ENCODE measurements at places on chromosomes 11 and 22.
A peak's percentile ranks its signal among the peaks of the same experiment; 100 is the strongest.

GRCh38 chr22:41261541-41262249 lies 21.0 kb upstream of the CHADL start:
- DNase-seq = no peak

DNA sequence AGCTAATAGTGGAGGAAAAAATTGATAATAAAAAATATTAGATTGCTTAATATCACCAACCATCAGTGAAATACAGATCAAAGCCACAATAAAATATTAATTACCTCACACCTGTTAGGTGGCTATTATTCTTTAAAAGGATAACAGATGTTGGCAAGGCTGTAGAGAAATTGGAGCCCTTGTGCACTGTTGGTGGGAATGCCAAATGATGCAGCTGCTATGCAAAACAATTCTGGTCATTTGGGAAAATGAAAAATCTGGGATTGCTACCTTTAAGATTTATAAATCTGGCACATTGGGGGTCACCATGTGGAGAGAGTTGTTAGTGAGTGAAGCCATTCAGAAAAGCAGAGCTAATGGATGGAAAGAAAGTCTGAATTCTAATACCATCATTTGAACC lies 143.4 kb downstream of the FCHSD2 start:
- no peak for DNase-seq

DNA sequence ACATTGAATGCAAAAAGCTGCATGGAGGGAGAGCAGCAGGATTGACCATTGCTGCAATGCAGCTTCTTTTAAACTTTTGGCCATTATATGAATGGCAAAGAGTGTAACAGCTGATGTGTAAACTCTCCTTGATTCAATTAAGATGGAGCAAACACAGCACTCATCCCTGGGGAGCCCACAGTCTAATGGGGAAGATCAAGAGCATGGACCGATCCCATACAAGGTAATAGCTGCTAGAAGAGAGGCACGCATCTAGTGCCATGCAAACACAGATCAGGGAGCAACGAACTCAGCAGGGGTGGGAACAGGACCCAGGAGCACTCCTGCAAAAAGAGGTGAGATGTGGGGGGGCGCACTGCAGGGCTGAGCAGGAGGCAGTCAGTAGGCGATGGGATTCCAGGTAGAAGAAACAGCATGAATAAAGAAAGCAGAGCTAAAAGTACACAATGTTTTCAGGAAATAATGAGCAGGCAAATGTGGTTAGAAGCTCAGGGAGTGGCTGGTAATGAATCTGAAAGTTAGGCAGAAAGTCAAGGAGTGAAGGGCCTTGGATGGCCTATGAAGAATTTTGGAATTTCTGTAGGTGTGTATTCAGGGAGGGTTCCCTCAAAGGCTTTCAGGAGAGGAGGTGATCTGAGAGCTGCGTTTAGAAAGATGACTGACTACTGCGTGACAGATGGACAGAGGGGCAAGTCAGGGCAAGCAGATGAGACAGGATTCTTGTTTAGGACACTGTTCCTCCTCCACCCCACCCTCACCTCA lies 17.2 kb upstream of the BMAL1 start:
- no peak for DNase-seq

DNA sequence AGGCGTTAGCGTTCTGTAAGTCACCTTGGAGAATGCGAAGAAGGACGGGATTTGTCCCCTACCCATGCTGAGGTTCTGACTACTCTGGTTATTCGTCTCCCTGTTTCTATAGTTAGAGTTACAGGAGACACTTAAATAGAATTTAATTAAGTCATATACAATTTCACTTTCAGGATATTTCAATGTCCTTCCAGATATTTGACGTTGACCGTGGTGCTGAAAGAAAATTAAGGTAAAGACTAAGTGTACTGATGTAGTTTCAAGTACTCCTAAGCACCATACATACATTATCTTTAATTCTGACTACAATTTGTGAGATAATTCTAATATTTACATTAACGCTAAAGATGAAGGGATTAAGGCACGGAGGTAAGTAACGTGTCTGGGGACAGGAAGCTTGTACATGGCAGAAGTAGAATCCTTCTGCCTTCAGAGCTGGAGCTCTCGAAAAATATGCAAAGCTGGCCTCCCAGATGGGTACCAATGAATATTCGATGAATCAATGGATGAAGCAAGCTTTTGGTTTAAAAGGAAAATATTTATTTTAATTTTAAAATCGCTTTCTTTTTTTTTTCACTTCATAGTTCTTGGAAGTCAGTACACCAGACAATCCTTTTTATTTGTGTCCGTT lies 539 bp upstream of the SLC36A4 start:
- no peak for DNase-seq

GRCh38 chr11:30333405-30333804 lies 10.5 kb downstream of the ARL14EP start:
- DNase-seq = no peak

GRCh38 chr11:128551611-128552335 lies 35.6 kb downstream of the ETS1 start:
- no peak for DNase-seq

GRCh38 chr11:129813231-129813791 lies 2.3 kb upstream of the TMEM45B start:
- DNase-seq = no peak

GRCh38 chr22:45129703-45130524 lies 33.8 kb upstream of the NUP50 start:
- DNase-seq = no peak

- no peak for DNase-seq
Measured at GRCh38 chr11:58658623-58659022, 36.2 kb downstream of the CNTF start.

DNA sequence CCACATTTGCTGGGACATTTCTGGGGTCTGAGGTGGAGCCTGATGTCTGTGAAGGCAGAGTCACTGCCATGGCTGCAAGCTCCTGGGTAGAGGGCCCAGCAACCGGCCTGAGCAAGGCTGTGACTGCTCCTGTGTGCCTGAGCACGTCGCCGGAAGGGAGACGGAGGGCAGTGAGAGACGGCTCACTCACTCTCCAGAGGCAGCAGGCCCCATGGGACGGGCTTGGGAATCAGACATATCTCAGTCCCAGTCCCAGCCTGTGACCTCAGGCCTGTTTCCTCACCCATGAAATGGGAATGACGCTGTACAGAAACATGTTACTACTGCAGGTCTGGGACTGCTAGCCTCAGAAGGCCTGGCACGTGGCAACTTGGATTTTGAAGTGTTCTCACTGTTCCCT lies 36.4 kb upstream of the RASL10A start:
- DNase-seq = no peak

DNA sequence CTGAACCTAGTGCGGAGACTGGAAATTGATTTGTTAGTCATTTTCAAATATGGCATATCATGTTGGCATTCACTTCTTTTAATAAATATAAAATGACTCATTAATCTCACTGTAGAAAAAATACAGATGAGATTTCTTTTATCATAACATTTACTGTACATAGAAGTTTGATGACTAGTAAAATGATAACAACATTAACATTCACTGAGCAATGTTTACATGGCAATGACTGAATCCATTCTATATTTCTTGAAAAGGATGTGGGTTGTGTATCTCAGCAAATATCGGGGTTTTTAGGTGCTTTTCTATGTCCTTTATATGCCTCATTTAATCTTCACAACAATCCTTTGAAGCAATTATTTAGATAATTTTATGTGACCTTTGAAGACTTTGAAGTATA lies 920.9 kb upstream of the FAT3 start:
- no peak for DNase-seq

DNA sequence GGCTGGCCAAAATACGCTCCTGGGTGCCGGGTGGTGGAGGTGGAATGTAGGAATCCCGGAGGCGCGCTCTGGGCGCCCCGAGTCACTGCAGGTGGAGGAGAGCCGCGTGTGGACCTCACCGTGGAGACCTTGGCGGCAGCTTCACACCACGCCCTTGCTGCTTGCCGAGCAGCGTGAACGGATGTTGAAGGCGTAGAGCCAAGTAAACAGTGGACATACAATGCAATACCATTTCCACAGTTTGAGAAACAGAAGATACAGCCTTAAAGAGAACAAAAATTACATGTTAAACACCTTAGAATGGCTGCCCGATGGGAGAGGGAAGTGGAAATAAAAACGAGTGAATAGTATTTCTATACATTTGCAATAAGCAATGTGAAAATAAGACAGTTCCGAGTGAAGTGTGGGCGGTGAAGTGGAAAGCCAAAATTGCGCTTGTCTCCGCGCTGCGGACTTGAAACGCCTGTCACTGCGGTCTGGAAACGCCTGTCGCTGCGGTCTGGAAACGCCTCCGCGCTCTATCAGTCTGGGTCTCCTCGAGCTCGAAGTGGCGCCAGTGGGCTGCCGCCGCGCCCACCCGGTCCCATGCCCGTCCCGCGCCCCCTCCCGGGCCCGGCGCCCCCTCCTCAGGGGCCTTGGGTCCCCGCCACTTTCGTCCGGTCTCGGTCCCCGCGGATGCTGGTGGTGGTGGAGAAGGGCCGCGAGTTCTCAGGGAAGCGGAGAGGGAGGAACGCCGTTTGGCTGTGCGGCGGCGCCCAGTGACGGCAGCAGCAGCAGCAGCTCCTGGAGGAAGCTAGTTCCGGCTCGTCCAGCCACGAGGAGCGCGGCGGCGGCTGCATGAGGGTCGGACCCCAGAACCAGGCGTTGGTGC lies 1.6 kb downstream of the NCR3LG1 start:
- DNase-seq = peak; percentile 3

- no peak for DNase-seq
Measured at GRCh38 chr22:21685164-21685513, 19.3 kb downstream of the PPIL2 start.

GRCh38 chr11:128235426-128235825 lies 351.9 kb downstream of the ETS1 start:
- DNase-seq = no peak

DNA sequence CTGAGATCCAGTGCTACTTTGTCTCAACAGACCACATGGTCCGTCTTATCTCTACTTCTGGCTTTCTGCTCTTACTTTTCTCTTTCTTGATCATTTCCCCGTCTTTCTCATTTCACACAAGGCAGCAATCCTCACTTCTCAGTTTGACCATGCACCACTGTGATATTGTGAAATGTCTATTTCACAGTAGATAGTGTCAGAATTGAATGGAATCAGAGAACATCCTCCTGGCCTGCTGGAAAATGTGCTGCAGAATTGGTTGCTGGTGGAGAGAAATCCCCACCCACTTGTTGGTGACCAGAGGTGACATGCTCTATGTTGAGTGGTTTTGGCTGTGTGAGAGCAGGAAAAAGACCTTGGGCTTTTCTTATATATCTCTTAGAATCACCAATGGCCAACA lies 57.8 kb upstream of the RCN1 start:
- DNase-seq = no peak
